GM23338 (cell line): ENCODE measurements at places on chromosomes 13 and 19.

DNA sequence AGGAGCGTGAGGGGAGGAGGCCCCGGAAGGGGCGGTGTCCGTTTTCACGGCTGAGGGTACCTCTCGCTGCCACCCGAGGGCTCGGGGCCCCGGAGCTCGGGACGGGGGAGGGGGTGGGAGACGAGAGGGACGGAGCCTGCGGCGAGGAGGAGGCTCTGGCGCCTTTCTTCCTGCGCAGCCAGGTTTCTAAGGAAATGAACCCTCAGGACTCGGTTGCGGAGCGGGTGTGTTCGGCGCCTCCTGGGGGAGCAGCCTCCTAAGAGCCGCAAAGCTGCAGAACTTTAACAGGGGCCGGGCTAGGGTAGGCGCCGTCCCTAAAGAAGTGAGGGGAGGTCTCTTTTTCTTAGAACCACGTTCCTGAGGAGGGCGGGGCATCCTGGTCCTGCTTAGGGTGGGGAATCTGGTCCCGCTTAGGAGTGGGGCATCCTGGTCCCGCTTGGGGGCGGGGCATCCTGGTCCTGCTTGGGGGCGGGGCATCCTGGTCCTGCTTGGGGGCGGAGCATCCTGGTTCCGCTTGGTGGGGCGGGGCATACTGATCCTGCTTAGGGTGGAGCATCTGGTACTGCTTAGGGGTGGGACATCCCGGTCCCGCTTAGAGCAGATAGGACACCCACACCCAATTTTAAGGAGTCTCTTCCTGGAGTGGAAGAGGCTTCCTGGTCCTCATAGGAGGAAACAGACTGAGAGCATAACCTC, 6.2 kb downstream of the SYT5 start:
- peak; percentile 93 for DNase-seq

- peak; percentile 44 for DNase-seq
These were observed 54.5 kb downstream of the DNAJC15 start for GRCh38 chr13:43077906-43078305.

GRCh38 chr13:87661471-87661870, 9.7 kb upstream of the SLITRK5 start:
- DNase-seq, result no peak

- no peak for DNase-seq
These were observed 793.9 kb upstream of the PCDH20 start for GRCh38 chr13:62209529-62209928.

GRCh38 chr13:54709546-54709945, 1680.9 kb downstream of the OLFM4 start:
- no peak for DNase-seq

- DNase-seq, result no peak
These were observed 150.5 kb downstream of the TEX29 start for GRCh38 chr13:111470933-111471332.

- peak; percentile 100 for DNase-seq
These were observed 11.3 kb downstream of the EPS8L1 start for GRCh38 chr19:55086730-55087541.

GRCh38 chr19:5567360-5567969, at the start of gene TINCR:
Gene TINCR, minus strand, starts transcription at chr19:5567953.
- peak; percentile 83 for DNase-seq
